Fibroblast of upper back skin (primary cell): ENCODE measurements at places on chromosomes 2 and 18.

GRCh38 chr2:159013103-159013502, 44.7 kb downstream of the TANC1 start:
- DNase-seq: no peak

DNA sequence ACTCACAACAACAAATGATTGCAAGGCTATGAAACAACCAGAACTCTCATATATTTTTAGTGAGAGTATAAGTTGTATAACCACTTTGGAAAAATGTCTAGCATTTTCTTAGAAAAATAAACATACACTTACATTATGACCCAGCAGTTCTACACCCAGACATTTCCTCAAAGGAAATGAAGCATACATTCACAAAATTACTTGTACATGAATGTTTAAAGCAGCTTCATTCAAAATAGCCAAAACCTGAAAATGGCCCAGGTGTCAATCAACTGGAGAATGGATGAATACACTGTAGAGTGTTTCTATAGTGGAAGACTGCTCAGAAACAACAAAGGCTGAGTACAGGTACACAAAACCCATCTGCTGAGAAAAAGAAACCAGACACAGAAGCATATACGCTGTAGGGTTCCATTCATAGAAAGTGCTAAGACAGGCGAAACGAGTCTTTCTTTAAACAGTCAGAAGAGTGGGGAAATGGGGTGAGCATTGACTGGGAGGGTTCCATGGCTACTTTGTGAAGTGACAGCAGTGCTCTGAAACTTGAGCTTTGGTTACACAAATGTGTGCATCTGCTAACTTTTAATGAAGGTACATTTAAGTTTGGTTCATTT, 799.0 kb downstream of the DCDC2C start:
- no peak for DNase-seq

DNA sequence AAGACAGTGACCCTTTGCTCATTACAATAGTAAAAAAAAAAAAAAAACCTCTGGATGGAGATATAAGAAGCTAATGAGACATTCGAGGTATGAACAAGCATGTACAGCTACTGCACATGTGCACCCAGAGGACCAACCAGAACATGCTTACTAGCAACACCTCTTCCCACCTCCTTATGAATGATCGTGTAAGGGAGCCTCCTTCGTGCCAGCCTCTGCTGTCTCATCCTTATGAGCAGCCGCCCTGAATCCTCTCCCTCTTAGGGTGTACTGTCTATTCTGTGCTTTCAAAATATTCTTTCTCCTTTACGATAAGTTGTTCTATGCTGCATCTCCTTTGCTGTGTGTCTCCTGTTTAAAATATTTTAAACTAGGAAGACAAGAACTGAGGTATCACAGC, 91.4 kb upstream of the ACSL3 start:
- DNase-seq: no peak

DNA sequence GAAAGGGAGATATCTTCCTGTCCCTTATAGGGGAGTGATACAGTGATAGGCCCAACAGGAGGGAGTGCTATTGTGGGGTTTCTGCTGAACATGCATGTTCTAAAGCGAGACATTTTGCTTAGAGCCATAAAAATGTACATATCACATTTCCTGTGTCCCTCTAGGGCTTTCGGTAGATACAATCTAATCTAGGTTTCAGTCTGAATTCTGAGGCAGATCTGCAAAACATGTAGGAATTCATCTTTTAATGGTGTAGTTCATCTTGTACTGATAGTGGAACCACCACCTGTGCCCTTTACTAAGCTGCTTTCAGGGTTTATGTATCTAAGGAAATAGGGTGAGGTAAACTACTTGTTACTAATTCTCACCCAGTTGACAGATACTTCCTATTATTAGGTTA, 73.8 kb downstream of the SPTBN1 start:
- DNase-seq: no peak

- peak; percentile 16 for DNase-seq
Observed at GRCh38 chr2:219576505-219577388, 4.6 kb downstream of the INHA start.
